Mesothelial cell of epicardium (in vitro differentiated cells): ENCODE measurements at places on chromosomes 13 and 19.
A peak's percentile ranks its signal among the peaks of the same experiment; 100 is the strongest.

- peak; percentile 44 for DNase-seq
Measured at GRCh38 chr13:57630661-57631595, 616 bp upstream of the PCDH17 start.

- DNase-seq = no peak
Measured at GRCh38 chr13:30608364-30608763, 9.4 kb upstream of the USPL1 start.

GRCh38 chr13:109906976-109907375, 120.6 kb upstream of the IRS2 start:
- DNase-seq = no peak

GRCh38 chr13:45892513-45892912, 41.0 kb upstream of the SIAH3 start:
- DNase-seq = no peak

DNA sequence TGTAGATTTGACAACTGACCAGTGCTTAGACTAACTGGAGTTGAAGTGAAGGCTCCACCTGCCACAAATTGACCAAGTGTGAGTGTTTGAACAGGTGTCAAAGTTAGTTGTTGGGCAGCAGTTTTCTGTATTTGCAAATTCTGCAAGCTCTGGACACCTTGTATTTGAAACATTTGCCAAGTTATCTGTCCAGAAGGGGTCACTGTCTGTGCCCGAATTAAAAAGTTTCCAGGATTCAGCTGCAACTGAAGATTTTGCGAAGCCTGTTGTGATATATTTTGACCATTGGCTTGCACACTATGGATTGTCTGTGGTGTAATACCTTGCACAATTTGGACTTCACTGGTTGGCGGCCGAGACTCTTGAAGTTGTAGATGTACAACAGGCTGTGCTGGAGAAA, 1690.7 kb downstream of the SLITRK5 start:
- no peak for DNase-seq

DNA sequence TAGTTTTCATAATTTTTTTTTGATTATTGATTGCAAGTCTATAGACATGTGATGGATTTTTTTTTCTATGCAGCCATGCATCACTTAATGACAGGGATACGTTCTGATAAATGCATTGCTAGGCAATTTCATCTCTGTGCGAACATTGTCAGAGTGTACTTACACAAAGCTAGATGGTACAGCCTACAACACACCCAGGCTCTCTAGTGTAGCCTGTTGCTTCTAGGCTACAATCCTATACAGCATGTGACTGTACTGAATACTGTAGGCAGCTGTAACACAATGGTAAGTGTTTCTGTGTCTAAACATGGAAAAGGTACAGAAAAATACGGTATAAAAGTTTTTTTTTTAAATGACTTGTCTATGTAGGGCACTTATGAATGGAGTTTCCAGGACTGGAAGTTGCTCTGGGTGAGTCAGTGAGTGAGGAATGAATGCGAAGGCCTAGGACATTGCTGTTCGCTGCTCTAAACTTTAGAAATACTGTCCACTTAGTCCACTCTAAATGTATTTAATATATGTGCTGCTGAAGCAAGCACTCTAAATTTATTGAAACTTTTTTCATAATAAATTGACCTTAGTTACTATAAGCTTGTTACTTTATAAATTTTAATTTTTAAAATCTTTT, 20.3 kb downstream of the SPATA13 start:
- DNase-seq = no peak

DNA sequence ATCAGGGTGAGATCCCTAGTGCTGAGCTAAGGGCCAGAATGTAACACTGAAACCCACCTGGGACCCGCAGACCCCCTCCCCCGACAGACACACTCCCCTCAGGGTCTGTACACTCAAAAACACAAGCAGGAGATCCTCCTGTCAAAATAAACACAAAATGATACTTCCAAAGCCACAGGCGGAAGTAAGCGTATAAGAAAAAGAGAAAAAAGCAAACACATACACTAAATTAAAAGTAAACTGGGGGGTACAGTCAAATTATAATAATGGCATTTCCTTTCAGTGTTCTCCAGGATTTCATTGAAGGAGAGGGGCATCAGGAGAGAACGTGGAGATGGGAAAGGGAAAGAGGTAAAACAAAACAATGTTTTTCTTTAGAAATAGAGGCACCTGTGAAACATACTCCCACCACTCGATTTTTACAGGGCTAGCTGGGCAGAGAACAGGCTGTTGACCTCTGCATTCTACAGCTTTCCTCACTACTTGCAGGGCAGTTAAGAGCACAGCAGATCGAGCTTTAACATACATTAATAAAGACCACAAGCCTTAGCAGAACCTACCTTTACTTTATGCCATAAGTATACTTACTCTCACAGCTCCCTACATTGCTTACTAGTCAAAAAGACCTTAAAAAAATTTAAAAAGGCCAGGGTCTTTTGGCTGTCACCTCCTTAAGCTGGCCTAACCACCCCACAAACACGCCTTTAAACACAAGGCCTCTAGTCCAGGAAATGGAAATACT, 5.3 kb downstream of the ZIC5 start:
- no peak for DNase-seq

GRCh38 chr19:10611907-10612306, 13.4 kb upstream of the SLC44A2 start:
- DNase-seq = no peak

GRCh38 chr19:12867120-12868099, 13.8 kb downstream of the DNASE2 start:
- DNase-seq = peak; percentile 75

DNA sequence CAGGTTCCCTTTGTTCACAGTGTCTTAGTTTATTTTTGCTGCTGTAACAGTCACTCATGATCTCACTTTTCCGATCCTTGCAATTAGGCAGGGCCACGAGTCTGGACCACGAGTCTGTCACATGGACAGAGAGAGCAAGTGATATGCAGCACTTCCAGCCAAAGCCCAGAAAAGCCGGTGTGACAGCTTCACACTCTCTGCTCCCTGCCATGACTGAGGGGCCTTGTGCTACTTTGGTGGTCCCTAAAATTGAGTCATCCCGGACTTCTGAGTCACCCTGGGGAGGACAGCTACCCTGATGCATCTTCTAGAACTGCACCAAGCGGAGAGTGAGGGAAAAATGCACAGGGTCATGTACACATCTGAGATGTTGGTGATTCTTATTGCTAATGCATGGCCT, 179.6 kb downstream of the EFNB2 start:
- DNase-seq = no peak

- DNase-seq = no peak
Measured at GRCh38 chr19:50844296-50844935, 10.3 kb upstream of the KLK3 start.

DNA sequence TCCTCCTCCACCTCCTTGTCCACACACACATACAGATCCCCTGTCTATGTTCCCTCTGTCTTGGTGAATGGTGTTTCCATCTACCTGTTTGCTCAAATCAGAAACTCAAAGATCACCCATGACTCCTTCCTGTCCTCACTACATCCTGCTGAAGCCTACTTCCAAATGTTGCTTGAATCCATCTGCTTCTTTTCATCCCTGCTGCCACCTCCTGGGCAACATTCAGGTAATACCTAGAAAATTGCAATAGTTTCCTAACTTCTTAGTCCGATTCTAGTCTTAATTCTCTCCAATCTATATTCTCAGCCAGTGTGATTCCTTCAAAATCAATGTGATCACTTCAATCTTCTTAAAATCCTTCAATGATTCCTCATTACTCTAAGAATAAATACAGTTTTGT, 155.5 kb upstream of the STARD13 start:
- DNase-seq = no peak

DNA sequence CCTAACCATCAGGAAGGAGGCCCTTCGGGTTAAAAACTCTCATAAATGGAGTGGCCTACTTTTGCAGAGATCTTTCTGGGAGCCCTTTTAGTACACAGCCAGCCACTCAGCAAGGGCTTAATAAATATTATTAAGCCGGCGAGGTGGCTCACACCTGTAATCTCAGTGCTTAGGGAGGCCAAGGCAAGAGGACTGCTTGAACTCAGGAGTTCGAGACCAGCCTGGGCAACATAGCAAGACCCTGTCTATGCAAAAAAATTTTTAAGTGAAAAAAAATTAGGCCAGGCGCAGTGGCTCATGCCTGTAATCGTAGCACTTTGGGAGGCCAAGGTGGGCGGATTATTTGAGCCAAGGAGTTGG, 810 bp upstream of the KANK2 start:
- no peak for DNase-seq

GRCh38 chr13:103852036-103852435, 785.8 kb upstream of the SLC10A2 start:
- DNase-seq = no peak

DNA sequence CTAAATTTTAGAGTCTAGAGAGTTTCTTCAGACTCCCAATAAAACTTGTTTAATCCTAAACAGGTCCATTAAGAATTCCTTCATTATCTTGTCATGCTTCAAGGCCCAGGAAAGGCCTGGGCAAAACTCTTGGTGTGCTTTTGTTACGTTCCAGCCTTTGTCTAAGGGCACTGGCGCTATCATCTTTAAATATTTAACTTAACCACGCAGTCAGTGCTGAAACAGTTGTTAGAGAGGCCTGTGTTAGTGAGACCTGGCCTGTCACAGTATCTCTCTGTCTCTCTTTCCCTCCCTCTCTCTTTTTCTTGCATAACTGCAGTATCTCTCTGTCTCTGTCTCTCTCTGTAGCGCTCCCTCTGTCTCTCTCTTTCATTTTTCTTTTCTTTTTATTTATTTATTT, 8.2 kb upstream of the OR1M1 start:
- no peak for DNase-seq

- no peak for DNase-seq
Measured at GRCh38 chr13:38957794-38958592, 32.6 kb downstream of the STOML3 start.

DNA sequence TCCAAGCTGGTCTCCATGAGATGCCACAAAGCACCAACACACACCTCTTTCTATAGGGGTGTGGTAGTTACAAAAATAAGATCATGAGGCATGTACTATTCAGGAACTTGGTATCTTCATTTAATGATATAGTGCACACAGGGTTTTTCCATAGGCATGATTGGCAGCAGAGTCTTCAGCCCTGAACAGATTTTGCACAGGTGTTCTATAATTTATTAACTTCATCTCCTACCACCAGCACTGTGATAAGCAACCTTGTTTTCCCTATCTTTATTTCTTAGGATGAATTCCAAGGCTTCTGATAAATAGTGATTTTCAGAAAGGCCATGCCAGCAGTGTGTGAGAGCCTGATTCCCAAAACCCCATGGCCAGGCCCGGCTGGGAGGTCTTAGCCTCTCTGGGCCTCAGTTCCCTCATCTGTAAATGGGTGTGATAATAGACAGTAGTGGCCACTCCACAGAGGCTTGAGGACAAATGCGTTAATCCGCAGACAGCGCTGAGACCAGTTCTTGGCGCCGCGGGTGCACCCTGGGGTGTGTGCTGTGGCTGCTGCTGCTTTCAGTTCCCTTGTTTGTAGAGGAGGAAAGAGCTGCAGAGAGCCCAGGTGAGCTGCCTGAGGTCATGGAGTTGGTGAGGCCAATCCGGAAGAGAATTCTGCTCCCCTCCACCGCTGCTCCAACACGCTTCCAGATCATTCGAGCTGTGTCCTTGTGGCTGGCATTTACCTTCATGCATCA, 33.1 kb downstream of the DHRS12 start:
- DNase-seq = no peak

DNA sequence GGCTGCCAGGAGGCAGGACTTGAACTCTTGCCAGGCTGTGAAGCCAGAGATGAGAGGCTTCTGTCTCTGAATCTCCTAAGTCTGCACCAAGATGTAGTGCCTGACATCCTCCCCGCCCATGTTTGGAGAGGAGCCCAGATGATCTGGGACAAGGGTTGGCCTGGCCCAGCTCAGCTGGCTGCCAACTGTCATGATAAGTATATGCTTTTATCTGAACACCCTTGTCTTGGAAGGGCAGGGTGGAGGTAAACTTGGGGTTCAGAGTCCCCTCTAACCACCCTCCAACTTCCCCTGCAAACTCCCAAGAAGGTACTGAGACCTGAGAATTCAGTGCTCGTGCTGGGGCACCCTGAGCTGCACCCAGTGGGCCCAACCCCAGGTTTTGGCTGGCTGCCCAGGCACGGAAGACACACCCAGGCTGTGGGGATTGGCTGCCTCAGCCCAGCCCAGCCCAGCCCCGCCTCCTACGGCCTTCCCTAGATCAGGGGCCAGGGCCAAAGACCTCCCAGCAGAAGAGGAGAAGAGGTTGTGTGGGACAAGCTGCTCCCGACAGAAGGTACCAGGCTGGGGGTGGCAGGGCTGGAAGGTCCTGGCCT, at the start of gene CYP4F12:
TSS of gene CYP4F12 (plus strand) at position 508 of the 596 bp plus-strand sequence. CDS start 443 bp downstream, outside the sequence.
- no peak for DNase-seq

- no peak for DNase-seq
Measured at GRCh38 chr13:64248371-64249065, 2832.9 kb upstream of the PCDH20 start.

- DNase-seq = no peak
Measured at GRCh38 chr13:51235756-51236490, 13.7 kb downstream of the FAM124A start.

- DNase-seq = no peak
Measured at GRCh38 chr19:281156-281853, 9.9 kb downstream of the PLPP2 start.

DNA sequence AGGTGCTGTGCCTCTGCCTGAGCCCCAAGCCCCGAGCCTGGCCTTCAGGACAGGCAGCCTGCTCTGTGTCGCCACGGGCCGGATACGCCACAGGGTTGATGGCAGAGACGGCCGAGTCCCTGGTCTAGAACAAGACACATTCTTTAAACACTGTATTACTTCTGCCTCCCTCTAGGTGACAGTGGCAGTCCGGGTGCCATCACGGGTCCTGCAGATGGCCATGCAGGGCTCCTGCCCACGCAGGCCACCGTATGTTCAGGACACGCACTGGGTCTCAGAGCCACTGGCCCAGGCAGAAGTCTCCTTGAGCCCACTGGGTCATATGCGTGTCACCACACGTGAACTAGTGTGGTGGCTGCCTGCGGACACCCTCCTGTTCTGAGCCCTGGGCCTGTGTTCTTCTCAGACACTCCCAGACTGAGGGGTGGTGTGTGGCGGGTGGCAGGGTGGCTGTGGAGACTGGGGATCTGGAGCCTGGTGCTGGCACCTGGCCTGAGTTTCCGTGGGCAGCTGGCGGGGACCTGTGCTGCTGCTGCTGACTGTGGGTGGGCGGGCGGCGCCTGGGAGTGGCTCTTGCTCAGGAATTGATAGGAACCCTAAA, 4.4 kb downstream of the PLEKHJ1 start:
- no peak for DNase-seq

DNA sequence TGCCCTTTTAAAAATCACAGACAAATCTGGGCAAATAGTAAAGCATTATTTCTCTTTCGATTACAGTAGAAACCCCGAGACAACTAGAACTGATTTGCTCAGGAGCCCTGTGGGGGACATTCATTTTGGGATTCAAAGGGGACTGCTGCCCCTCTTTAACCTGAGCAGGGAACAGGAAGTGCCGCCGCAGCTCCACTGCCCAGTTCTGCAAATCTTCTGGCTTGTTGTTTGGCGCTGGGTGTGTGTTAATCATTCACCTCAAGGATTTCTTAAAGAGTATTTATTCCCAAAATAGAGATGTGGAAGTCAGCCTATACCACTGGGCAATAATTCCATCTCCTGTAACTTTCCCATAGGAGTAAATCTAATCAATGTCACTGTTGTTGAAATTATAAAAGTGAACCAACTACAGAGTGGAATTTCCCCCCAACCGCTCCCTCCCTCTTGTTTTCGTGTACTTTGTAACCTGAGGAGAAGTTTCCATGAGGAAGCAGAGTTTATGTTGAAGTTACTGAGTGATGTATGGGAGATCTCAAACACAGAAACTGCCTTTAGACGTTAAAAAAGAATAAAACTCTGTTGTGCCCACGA, 515.8 kb downstream of the KLF12 start:
- DNase-seq = no peak
